ENCODE measurements at places on chromosomes 6 and 20. TPM values are rescaled to one million over a fixed set of nuclear protein-coding genes. Genes with fewer than 3 reads are reported as not detected.

DNA sequence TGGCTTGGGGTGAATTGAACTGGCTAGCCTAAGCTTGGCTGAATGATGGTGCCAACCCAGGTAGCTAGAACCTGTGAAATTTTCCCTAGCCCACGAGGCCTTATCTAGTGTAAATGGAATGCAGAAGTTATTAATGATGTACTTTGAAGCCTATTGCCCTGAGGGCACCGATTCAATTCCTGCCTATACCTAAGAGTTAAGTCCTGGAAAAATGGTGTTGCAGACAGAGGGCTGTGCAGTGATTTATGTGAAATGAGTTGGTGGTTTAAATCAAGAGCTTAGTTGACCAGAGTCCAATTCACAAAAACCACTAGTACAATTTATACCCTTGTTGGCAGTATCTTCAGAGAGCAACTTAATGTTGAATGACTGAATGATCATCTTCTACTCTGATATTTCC is 373.8 kb upstream of the JAG1 start:
- DNase-seq: no peak

The CALHM4 gene
- total RNA-seq: not detected

The DEF6 gene
- 5.9 TPM for total RNA-seq

The UNC93A gene
- 8.1 TPM for total RNA-seq

DNA sequence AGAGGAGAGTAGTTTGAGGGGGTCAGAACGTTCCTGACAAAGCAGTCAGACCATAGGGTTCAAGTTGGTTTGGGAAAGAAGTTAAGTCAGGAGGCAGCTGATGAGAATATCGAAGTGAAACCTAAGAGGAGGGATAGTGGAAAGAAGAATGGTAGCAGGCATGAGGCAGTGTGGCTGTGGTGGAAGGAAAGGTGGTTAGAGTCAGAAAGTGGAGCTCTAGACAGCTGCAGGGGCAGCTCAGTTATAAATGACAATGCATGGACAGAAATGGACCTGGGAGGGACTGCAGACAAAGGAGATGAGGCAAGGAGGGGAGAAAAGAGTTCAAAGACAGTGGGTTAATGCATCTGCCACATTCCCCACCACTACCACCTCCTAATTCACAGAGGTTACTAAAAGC is 66.6 kb downstream of the SMLR1 start:
- no peak for DNase-seq

DNA sequence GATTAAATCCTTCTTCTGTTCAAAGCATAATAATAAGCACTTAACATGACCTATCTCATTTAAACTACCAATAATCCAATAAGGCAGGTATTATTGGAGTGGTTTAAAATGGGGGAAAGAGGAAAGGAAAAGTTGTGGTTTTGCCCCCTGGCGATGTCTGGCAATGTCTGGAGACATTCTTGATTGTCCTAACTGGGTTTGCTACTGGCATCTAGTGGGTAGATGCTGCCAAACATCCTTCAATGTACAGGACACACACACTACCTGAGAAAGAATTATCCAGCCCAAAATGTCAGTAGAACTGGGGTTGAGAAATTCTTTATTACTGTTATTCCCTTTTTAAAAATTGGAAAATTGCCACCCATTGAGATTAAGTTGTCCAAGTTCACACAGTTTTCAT is 25.2 kb upstream of the SRSF6 start:
- no peak for DNase-seq

The ELOVL2 gene
- total RNA-seq: 6.0 TPM

- DNase-seq: no peak
Observed at GRCh38 chr20:23161968-23162696, 76.0 kb upstream of the CD93 start.
